Vagina (tissue), 2 donors: ENCODE measurements at places on chromosomes 5 and 9.

- DNase-seq = no peak
Observed at GRCh38 chr5:56482363-56482762, 249.2 kb upstream of the ANKRD55 start.

GRCh38 chr5:154771383-154771901 is 16.3 kb downstream of the LARP1 start:
- no peak for DNase-seq

DNA sequence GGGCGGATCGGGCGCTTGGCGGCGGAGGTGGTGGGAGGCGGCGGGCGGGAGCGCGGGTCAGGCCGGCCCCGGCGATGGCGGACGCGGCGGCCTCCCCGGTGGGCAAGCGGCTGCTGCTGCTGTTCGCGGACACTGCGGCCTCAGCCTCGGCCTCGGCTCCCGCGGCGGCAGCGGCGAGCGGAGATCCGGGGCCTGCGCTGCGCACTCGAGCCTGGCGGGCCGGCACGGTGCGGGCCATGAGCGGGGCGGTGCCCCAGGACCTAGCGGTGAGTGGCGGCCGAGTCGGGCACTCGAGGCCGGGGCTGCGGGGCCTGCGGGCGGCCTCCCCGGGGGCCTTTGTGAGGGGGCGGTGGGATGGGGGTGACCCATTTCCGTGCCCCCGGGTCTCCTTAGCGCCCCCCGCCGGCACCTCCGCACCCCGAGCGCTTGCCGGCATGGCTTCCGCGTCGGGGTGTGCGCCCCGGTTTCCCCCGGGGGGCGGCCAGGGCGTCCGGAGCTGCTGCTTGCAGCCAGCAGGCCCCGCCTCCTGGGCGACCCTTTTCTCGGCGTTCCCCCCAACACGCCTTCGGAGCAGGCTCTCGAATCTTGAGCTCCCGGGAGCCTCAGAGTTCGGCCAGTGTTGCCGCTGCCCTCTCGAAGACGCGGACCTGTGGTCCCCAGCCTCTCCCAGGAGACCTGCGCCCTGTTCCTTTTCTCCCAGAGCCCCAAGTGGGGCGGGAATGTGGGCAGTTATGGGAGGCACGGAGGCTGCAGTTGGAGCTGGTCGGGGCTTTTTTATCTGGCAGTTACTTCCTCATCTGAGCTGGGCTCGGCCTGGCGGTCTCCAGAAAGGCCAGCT is 456 bp downstream of the KDM3B start:
- DNase-seq = no peak

- DNase-seq = no peak
Observed at GRCh38 chr9:34572628-34573027, 16.9 kb downstream of the CNTFR start.

DNA sequence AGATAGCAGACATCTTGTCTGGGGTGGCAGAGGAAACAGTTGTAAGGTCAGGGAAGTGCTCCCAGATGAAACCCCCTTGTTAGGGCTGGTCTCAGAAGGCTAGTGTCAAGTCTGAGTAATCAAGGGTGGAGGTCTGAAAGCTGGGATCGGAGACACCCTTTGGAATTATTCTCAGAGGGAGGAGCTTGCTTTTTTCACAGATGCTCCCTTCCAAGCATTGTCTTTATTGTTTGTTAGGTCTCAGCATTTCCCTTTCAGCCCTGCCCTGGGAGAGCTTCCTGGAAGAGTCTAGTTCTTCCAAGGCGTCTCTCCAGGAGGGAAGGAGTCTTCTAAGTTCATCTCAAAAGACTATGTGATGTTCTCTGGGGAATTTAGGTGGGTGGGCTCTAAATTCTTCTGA is 3.2 kb downstream of the TEK start:
- no peak for DNase-seq
